Skeletal muscle tissue (tissue), 5 donors: ENCODE measurements at places on chromosomes 4 and X. TPM values are rescaled to one million over a fixed set of nuclear protein-coding genes. Genes with fewer than 3 reads are reported as not detected.

Gene SLC34A2
- not detected for total RNA-seq

Gene UGT2B17
- not detected for total RNA-seq

Gene UBA6
- 36.0 TPM for total RNA-seq

Gene PDK3
- total RNA-seq, result 7.8 TPM

Gene ZFYVE28
- total RNA-seq, result 1.0 TPM

Gene MMRN1
- 9.4 TPM for total RNA-seq

Gene VBP1
- total RNA-seq, result 47.0 TPM

Gene ZBTB33
- 10.4 TPM for total RNA-seq

Gene PRRG3
- total RNA-seq, result 9.4 TPM

Gene WNK3
- total RNA-seq, result 3.7 TPM

Gene SMIM10L2A
- total RNA-seq, result 1.6 TPM

Gene RNF150
- total RNA-seq, result 36.5 TPM

Gene PABPC4L
- 8.4 TPM for total RNA-seq

Gene AMOT
- total RNA-seq, result 30.8 TPM

Gene STARD8
- total RNA-seq, result 8.9 TPM

Gene TMEM47
- total RNA-seq, result 54.8 TPM

Gene ARMCX1
- total RNA-seq, result 91.3 TPM

Gene ZDHHC15
- 3.7 TPM for total RNA-seq

Gene EXOC1L
- 2.6 TPM for total RNA-seq

Gene FHDC1
- total RNA-seq, result 3.7 TPM

Gene EDA
- total RNA-seq, result 11.0 TPM
